CD4-positive, alpha-beta T cell treated with Interleukin-4 for 4 hours (primary cell): ENCODE measurements at places on chromosomes 7 and 10.
A peak's percentile ranks its signal among the peaks of the same experiment; 100 is the strongest.

DNA sequence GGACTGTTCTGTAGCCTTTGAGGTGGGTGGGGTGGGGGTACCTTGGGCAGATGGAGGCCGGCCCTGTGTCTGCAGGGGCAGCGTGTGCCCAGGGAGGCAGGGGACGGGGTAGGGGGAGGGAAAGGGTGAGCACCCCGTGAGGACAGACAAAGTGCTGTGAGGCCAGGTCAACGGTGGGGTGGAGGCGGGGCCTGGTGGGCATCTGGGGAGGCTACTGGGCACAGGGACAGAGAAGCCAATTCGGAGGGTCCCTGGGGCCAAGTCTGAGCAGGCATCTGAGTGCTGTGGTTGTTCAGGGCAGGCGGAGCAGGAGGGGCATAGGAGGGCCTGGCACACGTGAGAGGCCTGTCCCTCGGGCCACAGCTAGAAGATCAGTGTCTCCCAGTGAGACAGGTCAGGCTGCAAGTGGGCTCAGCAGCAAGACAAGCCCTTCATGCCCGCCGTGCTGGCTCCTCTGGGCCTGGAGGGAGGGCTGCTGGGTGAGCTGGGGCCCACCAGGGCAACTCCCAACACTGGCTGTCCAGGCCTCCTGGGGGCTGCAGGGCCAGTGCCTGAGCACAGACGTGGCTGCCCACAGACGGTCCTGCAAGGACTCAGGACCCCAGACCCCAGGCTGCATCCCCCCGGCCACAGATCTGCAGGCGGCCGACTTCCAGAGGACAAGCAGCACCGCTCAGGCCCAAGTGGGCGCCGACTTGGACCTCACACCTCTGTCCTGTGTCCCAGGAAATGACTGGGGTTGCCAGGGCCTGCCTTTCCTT lies 26.4 kb upstream of the KNDC1 start:
- DNase-seq = no peak

GRCh38 chr7:559396-559705 lies 39.7 kb upstream of the PDGFA start:
- no peak for DNase-seq

- no peak for DNase-seq
Measured at GRCh38 chr10:67780759-67781538, 57.0 kb downstream of the DNAJC12 start.

DNA sequence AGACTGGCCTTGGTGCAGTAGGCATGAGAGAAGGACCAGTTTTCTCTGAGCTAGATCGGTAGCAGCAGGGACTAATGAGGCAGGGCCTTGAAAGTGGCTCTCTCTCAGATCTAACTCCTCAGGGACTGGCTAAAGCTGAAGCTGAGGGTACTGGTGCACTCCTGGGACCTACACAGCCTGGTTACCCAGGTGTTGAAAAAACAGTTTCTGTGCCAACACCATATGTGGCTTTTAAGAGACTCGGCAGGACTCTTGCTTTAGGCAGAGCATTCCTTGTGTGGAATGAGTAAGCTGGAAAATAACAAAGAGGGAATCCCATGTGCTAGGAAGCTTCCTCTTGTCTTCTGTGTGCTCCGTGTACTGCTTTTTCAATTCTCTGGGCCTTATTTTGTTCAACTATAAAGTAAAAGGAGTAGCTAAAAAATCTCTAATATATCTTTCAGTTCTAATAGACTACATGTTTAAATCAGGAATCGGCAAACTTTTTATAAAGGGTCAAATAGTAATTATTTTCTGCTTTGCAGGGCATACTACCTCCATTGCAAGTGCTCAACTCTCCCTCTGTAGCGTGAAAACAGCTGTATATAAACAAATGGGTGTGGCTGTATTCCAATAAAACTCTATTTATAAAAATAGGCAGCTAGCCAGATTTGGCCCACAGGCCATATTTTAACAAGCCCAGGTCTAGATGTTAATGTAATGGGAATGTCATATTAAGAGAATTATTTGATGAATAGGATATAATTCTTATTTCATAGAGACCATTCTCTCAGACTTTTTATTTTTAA lies 186.1 kb upstream of the KAT6B start:
- no peak for DNase-seq

- DNase-seq = no peak
Measured at GRCh38 chr7:94351703-94352102, 43.0 kb upstream of the COL1A2 start.

DNA sequence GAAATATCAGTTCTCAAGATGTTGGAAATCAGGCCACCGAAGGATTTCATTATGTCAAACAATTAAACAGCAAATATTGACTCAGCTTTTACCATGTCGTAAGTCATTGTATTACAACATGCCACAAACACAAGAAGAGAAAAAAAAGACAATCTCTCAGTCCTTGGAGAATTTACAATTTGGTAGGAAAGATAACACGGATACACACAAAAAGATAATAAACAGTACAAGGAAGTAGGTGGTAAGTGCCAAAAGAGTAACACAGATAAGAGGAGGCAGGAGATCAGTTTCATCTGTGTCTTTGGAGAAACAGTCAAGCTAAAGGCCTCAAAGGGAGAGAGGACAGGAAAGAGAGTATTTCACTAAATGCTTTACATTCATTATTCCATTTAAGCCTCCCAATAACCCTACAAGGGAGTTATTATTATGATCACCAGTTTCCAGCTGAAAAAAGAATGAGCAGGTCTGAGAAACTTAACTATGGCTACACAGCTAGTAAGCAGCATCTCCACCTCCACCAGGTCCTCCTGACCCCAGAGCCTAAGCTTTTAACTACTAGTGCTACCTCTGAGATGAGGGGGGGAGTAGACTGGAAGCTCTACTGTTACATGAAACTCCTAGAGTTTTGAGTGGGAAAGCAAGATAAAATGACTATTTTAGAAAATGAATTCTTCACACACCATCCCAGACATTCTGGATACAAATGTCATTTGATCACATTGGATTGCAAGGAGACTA lies 13.9 kb upstream of the DNAJC1 start:
- DNase-seq = no peak

DNA sequence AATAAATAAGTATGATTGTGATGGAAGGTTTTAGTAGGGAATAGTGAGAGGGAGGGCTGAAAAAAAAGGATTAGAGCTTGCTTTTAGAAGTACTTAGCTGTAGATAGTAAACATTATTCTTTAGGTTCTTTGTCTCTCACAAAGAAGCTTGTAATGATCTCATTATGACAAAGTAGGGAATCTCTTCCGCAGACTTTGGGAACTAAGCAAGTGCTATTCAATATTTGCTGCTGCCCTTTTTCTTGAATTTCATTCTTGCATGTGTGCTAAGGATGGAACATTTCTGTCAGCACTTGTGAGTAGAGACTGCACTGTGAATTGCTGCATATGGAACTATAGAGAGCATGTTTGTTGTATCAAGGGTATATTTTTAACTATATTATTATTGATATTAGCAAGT lies 173.4 kb downstream of the ST7 start:
- no peak for DNase-seq

DNA sequence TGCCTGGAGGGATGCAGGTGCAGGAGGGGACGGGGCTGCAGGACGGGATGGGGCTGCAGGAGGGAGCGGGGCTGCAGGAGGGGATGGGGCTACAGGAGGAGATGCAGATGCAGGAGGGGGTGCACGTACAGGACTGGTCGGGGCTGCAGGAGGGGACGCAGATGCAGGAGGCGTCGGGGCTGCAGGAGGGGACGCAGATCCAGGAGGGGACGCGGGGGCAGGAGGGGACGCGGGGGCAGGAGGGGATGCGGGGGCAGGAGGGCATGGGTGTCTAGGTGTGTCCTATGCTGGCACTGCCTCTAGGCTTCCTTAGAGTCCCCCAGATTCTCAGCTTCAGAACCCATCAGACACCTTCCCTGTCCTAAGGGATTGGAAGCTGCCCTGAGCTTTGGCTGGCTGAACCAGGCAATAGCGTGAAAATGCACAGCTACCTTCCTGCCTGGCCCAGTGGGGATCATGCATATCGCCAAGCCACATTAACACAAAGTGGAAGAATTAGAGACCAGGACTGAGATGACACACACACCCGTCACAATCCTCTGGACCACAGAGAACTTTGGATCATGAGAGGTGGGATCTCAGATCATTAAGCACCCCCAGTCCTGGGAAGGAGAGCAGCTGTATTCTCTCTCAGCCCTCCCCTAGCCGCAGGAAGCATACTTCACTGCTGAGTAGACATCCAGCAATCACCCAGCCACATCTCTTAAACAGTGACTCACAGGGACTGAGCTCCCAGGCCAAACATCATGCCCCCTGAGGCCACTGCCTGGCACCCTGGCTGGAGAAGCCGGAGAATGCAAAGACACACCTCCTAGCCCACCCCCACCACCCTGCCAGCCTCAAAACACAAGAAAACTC lies 67.3 kb downstream of the VWA2 start:
- DNase-seq = no peak

- DNase-seq = no peak
Measured at GRCh38 chr10:57694956-57695608, 572.6 kb downstream of the IPMK start.

DNA sequence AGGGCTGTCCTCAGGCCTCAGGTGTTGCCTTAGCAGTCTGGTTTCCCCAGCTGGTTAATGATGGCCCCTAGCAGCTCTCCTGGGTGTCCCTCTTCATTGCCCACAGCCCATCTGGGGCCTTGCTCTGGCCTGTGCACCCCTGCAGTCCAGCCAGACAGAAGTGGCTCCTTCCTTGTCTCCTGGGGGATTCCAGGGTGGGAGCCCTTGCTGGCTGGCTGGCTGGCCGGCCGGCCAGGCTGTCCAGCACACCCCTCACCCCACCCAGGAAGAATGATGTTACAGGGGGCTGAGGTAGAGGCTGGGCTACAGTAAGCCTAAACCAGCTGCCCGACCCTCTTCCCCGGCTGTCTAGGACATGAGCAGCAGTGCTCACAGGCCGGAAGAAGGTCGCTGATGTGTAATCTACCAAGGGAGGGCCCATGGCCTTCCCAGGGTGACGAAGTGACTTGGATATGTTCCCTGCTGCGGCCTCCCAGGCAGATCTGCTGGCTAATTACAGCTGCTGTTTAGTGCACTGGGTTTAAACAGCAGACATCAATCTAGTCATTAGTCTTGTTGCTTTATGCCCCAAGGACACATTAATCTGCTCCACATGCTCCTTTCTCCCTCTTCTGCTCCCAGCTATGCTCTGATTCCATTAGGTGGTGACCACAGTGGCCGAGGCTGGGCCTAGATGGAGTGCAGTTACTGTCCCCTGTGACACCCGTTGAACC lies 53.8 kb upstream of the LRRC4 start:
- DNase-seq = no peak

GRCh38 chr10:63801166-63801565 lies 280.0 kb downstream of the REEP3 start:
- DNase-seq = no peak

GRCh38 chr10:85900487-85900886 lies 466.1 kb downstream of the GRID1 start:
- no peak for DNase-seq

GRCh38 chr7:46143949-46144917 lies 223.2 kb upstream of the IGFBP3 start:
- no peak for DNase-seq

DNA sequence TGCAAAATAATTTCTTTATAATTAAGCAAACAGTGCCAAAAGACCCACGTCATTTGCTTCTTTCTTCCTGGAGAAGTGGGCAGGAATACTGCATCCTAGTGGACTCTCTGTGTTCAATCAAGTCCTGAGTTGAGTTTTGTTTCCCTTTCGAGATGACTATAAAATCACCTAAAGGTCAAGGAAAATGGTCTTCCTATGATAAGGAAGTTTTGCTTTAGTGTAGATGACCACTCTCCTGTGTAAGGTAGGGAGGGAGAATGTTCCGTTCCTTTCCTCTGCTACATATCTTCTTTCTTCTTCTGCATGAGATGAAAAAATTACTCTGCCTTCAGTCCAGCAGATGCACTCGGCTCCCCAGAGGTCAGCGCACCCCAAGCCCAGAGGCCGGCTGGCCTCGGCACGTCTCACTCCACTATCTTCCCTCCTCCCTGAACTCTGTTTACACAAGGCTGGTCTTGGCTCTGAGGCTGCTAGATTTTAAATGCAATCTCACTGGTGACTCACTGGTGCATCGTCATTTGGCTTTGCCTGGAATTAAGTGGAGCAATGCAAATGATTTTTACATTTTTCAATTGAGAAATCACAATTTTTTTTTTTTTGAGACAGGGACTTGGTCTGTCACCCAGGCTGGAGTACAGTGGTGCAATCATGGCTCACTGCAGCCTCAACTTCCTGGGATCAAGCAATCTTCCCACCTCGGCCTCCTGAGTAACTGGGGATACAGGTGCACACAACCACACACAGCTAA lies 18.6 kb upstream of the VDAC2 start:
- no peak for DNase-seq

DNA sequence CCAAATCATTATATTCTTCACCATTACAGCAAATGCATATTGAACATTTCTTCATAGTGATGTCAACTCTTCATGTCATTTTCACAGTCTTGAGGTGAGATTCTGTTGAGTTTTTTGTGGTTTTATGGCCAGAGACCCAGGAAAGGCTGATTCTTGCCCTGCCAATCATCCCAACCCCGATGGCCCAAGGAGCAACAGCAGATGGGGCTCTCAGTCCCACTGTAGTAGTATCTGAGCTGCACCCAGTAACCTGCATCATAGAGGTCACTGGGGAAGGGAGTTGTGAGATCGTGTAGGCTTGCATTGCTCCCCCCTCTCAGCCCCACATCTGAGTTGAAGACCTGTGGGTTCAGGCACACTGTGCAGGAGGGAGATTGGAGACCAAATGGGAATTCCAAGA lies 26.7 kb downstream of the ZSCAN25 start:
- no peak for DNase-seq

DNA sequence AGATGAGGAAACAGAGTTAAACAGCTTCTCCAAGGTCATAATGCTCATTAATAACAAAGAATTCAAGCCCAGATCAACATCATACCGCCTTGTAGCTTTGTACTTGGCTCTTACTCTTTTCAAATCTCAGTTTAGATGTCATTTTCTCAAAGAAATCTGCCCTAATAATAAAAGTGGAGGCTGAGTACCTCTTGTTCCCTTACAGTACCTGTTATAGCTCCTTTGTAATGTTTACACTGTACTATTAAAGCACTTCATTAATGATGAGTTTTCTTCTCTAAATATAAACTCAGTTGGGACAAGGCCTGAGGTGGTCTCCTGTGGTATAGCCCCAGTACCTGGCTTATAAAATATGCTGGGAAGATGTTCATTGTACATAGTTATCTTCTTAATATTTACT lies 7.8 kb downstream of the SMNDC1 start:
- DNase-seq = no peak

DNA sequence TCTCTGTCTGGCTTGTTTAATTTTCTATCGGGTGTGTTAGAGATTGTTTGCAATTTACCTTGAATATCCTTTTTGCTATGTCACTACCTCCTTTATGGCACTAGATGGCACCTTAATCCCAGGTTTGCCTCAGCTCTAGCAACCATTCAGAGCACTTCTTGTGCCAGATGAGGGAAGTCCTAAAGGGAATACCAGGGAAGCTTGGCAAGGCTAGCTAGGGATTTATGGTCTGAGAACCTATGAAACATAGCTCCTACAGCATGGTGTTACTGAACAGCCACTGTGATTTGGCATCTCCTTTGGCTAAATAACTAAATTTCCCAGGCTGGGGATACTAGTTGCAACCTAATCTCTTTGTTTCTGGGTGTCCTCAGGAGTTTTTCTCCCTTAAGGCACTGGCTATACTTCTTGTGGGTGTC lies 69.0 kb upstream of the VOPP1 start:
- peak; percentile 63 for DNase-seq
